Activated CD4-positive, alpha-beta T cell treated with anti-CD3 and anti-CD28 coated beads, Interleukin-2, amount 50 U/mL, for 24 hours (primary cell): ENCODE measurements at places on chromosomes 5 and 9.

DNA sequence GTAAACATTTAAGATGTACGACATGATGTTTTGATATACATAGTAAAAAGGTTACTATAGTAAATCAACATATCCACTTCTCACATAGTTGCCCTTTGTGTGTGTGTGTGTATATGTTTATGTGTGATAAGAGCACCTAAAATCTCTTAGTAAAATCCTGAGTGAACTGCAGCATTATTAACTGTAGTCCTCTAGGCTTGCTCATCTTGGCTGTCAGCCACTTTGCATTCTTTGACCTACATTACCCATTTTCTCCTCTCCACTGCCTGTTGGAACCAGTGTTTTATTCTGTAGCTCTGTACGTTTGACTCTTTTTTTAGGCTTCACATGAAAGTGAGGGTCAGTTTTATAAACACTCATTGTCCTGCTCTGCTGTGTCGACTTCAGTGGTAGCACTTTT, 24.4 kb downstream of the C5orf22 start:
- no peak for DNase-seq

DNA sequence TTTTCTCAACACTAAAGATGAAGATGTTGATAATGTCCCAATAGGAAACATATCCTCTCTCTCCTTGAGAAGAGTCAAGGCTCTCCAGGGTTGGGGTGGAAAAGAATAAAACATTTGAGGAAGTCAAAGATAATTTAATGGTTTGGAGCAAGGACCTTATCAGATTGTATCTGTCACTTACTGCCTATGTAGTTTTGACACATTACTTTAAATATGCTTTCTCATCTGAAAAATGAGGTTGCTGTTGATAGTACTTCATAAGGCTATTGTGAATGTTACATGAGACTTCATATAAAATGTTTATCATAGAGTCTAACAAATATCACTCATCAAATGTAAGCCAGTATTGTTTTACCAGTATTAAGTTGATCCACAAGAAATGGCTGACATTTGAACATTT, 48.7 kb downstream of the BAAT start:
- no peak for DNase-seq

DNA sequence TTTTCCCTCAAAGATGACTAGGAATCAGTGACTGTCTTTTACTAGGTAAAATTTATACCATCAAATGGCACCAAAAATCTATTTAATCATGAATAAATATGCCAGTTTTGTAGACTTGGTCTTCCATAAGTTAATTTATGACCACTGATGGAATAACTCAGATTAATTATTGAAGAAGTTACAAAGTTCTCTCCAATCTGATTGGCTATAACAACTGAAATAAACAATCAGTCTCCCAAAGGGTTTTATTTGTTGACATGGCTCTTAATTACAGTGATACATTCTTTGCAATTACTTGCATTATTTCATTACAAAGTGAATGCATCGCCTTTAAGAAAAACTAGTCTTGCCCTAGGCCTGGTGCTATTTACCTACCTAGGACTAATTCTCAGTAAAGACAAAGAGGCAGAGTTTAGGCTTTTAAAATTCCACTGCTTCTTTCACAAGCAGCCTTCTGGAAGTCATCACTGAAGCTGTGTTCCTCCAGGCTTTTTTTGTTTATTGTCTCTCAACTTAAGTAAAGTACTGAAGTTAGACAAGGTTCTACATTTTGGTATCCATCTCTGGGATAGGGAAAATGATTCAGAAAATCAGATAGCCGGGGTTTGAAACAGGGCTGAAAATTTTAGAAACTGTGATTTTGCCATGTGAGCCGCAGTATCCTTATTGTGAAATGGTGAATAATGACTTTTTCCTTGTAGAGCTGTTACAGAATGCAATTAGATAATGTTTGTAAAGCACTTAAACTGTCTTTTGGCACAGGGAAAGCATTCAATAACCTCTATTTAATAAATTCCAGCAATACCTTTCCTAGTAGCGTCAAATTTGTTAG, 2.5 kb downstream of the STOM start:
- no peak for DNase-seq

DNA sequence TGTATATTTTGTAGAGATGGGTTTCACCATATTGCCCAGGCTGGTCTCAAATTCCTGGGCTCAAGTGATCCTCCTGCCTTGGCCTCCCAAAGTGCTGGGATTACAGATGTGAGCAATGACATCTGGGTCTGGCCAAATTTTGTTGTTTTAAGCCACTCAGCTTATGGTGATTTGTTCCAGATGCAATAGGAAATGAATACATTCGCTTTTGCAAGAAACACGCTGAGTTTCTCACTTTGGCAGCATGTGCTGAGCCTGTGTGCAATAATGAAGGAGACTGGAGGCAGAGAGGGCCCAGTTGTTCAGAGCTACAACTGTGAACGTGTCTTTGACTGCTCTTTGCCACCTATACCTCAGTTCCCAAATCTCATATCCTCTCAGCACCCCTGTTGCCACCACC, 56.4 kb downstream of the KIF4B start:
- no peak for DNase-seq

GRCh38 chr5:43148417-43148816, 27.7 kb downstream of the ZNF131 start:
- DNase-seq: no peak

DNA sequence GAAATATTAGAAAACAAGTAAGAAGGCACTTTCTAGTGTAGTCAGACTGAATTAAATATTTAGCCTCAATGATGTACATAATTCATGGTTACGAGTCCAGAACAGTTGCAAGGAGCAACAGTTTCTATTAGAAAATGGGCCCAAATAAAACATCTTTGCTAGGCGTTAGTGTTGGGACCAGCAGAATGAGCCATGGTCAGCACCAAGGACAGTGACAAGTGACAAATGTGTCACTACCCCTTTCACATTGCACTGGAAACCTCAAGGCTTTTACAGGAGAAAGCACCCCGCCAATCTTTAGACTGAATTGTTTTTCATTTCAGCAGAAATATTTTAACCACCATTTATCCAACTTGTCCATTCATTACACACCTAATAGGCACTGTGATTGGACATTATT, 301.3 kb upstream of the ADCY2 start:
- DNase-seq: no peak

DNA sequence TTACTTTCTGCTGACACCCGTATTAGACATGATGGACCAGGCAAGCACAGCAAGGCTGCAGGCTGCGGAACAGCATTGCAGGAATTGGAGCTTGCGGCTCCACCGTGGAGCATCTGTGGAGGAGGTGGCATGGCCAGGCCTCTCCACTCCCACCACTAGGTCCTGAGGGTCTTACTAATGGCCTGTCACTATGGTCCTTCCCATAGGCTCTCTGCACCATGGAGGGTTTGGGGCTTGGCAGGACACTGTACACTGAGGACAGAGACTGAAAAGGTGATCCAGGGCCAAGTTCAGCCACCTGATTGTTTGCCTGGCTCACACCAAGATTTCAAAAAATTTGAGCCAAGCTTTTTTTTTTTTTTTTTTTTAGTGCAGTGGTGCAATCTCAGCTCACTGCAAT, 14.3 kb upstream of the ZBTB43 start:
- DNase-seq: no peak

DNA sequence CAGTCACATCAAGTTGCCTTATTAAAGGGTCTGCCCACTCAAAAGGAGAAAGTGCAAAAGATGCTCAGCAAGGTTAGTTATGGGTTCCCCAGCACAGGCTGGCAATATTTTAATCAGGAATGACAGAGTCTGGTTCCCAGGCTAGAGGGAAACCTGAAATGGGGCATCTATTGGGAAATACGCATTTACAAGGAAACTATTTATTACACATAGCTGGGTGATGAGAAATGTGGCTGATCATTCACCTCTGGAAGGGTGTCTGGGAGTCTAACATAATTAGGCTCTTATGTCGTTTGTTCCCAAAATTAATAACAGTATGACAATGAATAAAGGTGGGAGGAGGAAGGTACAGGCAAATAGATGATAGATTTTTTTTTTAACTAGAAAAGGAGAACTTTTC, 314.7 kb downstream of the ENC1 start:
- no peak for DNase-seq

- no peak for DNase-seq
Observed at GRCh38 chr5:175579742-175580432, 78.0 kb upstream of the HRH2 start.

DNA sequence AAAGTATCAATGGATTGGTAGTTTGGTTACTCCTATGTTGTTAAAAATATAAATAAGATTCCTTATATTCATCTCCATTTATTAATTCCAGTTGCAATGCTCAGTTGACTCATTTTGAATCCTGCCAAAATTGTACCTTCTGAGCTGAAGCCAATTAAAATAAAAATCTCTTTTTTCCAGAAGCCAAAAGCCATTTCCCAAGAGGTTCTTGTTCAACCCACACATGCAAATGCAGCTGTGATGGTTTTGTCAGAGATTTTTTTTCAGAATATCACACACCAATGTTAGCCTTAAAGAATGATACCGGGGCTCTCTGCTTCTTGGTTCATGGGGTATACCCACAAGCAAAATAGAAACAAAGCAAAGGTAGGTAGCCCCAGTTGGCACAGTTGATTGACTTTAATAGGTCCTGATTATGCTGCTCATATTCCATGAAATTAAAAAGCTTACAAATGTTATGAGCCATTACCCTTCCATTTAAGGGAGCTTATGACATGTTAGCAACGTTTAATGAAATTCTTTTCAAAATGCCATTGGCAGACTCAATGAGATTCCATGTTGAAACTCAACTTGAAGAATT, 208.0 kb downstream of the SGCD start:
- no peak for DNase-seq

DNA sequence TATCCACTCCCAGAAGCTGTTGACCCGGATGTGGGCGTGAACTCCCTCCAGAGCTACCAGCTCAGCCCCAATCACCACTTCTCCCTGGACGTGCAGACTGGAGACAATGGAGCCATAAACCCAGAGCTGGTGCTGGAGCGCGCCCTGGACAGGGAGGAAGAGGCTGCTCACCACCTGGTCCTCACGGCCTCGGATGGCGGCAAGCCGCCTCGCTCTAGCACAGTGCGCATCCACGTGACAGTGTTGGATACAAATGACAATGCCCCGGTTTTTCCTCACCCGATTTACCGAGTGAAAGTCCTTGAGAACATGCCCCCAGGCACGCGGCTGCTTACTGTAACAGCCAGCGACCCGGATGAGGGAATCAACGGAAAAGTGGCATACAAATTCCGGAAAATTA, 834 bp downstream of the PCDHGA8 start:
- DNase-seq: no peak

DNA sequence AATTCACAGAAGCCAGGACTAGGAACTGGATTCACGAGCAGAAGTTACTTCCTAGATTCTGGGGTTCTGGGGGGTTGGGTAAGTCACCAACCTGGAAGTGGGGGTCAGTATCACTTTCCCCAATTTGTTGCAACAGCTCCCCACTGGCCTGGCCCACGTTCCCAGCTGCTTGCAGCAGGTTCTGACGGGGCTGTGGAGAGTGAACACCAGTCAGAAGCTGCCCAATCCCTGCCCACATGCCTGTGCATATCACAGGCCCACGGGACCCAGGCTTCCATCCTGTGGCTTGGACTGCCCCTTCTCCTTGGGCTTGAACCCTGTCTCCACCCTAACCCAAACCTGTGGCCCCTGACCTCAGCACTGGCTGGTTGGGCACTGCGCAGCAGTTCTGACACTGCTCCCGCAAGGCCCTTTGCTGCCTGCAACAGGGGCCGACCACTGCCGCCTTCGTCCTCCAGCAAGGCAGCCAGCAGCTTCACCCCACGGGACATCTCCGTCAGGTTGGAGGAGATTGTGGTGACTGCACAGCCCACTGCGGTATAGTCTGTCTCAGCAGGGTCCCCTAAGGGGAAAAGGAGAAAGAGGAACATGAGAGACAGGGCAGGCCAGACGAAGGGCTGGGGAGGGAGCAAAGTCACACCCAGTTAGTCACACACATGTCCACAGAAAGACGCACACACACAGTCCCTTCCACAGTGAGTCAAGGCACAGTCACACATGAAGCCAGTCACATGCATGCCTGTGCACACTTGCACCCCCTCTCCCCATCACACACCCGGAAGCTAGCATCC, 13.1 kb downstream of the TLN1 start:
- DNase-seq: no peak

- DNase-seq: no peak
Observed at GRCh38 chr5:137342764-137343163, 156.4 kb downstream of the SPOCK1 start.

DNA sequence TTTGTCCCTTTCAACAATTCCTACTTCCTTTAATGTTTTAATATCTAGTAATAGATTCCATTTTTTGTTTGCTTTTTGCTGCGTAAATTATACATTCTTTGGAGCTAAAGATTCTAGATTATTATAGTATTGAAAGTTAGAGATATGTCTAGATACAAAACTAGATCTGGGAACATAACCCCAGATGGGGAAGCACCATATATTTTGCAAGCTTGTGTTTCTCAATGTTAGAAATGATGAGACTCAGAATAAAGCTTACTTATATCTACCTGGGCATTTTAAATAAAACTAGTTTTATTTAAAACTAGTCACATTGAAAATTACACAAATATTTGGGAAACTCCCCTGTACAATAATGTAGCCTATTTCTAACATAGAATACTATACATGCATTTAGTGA, 32.2 kb downstream of the TRIO start:
- no peak for DNase-seq

DNA sequence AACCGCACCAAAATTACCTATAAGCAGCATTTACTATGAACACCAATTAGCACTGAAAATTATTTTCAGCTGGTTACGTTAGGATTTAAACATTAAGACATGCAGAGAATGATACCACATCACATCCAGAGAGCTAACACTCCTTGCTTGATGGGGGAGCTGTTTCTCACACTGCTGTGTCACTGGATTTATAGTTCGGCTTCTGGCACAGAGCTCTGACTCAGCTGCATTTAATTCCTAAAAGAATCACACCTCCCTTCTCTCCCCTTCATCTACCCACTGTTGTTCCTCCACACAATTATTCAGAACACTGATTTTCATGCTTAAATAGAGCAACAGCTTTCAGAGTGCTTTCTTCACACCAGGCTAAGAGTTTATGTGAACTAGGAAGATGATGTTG, 82.6 kb upstream of the SV2C start:
- DNase-seq: no peak

DNA sequence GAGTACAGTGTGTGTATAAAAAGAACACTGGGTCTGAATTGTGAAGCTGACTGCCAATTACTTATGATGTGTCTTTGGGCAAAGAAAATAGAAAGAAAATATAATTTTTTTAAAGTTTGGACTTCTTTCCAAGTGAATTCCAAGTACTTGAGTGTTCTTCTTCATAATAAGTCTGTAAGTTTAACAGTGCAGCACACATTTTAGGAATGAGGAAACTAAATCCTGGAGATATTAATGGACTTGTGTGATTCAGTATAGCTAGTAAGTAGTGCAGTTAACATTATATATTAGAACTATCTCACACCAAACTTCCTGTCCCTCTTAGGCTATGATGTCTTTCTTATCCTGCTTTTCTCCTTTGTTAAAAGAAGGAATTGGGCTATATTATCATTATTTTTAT, 1953.8 kb downstream of the MAT2B start:
- no peak for DNase-seq

DNA sequence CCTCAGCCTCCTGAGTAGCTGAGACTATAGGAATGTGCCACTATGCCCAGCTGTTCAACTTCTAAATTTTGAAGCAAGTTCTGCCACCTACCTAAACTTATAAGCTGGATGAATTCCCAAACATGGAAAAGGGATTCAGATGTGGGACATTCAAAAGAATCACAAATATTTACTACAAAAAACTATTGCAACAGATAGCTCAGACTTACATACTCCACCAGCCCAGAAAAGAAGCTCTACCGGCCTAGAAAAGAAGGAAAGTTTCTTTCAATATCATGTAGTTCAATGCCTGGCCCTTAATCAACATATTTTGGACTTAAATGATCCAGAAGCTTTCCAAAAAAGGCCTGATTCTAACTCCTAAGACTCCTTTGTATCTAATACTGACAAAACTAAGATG, 23.8 kb downstream of the SH3RF2 start:
- DNase-seq: no peak

- no peak for DNase-seq
Observed at GRCh38 chr9:82539856-82540579, 522.9 kb downstream of the RASEF start.
